ENCODE measurements at places on chromosomes 5 and 9.

- DNase-seq, result no peak
Observed at GRCh38 chr5:131328536-131329285, 64.9 kb downstream of the CDC42SE2 start.

DNA sequence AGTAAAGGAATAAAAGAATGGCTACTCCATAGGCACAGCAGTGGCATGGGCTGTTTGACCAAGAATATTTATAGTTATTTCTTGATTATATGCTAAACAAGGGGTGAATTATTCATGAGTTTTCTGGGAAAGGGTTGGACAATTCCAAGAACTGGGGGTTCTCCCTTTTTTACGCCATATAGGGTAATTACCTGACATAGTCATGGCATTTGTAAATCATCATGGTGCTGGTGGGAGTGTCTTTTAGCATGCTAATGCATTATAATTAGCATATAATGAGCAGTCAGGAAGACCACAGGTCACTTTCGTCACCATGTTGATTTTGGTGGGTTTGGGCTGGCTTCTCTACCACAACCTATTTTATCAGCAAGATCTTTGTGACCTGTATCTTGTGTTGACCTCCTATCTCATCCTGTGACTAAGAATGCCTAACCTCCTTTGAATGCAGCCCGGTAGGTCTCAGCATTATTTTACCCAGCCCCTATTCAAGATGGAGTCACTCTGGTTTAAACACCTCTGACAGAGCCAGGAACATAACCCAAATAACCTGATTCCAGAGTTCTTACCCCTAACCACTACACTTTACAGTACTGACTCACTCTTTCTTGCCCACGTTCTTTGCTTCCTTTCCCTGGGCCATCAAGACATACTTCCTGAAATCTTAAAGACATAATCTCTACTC, 25.0 kb upstream of the MRPS30 start:
- DNase-seq, result no peak

GRCh38 chr9:111582888-111583287, 16.6 kb downstream of the PTGR1 start:
- no peak for DNase-seq

- DNase-seq, result no peak
Observed at GRCh38 chr5:171808951-171809350, 23.3 kb downstream of the SMIM23 start.

GRCh38 chr5:103347716-103348423, 89.3 kb downstream of the MACIR start:
- DNase-seq, result no peak

GRCh38 chr5:172766287-172767108, 4.5 kb downstream of the DUSP1 start:
- no peak for DNase-seq

Data from neural crest cell (in vitro differentiated cells).